ENCODE measurements at places on chromosomes 1 and 21.

DNA sequence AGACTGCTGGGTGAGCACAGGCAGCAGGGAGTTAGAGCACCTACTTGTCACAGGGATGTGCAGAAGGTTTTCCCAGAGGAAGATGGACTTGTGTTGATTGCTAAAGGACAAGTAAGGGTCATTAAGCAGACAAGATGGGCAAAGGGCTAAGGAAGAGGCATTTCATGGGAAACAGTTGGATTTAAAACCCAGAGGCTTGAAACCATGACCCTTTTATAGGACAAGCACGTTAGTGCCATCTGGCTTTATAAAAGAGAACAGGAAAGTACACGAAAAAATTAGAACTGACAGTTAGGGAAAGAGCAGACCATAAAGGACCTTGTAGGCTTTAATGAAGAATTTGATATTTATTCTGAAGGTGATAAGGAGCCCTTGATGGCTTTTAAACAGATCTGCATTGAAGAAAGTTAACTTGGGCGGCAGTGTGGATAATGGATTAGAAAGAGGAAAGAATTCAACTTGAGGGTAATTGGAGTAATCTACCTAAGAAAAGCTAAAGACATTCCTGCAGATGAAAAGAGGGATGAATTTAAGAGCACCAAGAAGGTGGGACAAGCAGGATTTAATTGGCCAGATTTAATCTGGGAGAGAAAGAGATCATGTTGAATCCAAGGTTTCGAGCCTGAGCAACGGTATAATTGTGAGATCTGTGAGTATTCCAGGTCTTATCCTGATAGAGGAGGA, 68.6 kb downstream of the ZC3H11B start:
- peak; percentile 21 for DNase-seq

- no peak for DNase-seq
These were observed 28.7 kb downstream of the ATP1A1 start for GRCh38 chr1:116401646-116402176.

DNA sequence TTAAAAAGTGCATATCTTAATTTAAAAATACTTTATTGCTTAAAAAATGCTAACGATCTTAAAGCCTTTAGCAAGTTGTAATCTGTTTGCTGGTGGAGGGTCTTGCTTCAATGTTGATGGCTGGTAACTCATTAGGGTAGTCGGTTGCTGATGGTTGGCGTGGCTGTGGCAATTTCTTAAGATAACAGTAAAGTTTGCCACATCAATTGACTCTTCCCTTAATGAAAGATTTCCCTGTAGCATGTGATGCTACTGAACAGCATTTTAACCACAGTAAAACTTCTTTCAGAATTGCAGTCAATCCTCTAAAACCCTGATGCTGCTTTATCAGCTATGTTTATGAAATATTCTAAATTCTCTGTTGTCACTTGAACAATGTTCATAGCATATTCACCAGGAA, 6.8 kb upstream of the SAMD13 start:
- no peak for DNase-seq

DNA sequence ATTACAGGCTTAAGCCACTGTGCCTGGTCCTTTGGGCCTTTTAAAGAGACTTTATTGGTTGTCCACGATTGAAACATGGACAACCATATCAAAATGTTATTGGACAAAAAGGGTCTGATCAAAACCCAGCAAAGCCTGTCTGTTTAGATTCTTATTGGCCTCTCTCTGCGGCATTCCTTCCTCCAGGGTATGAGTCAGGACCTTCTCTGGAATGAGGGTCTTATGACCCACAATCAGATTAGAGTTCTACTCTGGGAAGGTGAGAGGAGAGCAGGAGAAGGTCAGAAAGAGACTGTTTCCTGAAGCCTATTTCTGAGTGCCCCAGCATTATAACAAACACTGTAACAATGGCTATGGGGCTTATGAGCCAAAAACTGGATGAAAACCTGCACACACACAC, 7.9 kb downstream of the LURAP1 start:
- no peak for DNase-seq

DNA sequence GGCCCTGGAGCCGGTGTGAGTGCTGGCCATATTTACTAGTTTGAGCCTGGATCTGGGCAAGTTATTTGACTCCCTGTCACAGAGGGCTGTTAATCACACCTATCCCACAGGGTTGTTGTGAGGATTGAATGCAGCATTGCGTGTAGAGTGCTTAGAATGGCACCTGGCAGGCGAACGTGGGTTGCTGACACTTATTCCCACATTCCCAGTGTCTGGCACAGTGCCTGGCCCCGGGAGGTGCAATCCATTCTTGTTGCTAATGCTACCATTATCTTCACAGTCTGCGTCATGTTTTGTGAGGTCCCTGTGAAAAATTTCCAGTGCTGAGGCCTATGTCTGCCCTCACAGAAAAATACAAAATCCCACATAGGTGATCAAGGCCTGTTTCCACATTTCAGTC, 66.1 kb downstream of the CD2 start:
- DNase-seq: peak; percentile 93

DNA sequence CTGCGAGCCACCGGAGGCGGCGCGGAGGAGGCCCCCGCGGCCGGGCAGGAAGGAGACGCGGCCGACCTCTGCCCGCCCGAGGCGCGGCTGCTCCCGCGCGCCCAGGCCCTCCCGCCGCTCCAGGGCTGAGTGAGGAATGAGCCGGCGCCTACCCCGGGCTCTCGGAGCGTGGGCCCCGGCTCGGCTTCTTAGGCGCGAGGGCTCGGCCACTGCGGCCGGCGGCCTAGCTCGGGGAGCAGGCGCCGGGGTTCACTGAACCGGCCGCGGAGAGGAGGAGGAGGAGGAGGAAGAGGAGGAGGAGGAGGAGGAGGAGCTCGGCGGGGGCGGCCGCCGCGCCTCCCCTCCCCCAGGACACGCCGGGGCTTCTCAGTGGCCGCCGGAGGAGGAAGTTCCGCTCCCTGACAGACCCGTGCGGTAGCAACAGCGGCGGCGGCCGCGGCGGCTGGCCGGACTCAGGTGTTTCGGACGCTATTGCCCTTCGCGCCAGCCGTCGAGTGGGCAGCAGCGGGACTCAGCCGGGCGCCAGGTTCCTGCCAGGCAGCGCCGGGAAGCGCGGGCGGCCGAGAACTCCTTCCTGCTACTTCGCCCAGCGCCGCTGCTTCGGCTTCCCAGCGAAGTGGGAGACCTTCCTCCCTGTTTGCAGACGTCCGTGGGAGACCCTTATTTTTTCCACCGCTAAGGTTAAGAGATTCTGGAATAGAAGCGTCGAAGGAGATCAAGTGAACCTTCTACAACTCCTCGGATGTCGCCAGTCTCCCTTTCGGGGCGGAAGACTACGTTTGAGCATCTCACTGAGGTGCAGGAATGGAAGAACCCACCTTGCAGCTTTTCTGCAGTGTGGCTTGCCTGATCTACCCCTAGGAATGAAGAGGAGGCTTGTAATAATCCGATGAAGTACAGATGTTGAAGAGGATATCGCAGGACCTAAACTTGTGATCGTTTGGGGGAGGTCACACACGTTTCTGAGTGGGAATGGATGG, at the start of gene MAN1A2:
TSS of gene MAN1A2 (plus strand) at position 404 of the 980 bp plus-strand sequence. CDS start 735 bp downstream, outside the sequence.
- peak; percentile 78 for DNase-seq

DNA sequence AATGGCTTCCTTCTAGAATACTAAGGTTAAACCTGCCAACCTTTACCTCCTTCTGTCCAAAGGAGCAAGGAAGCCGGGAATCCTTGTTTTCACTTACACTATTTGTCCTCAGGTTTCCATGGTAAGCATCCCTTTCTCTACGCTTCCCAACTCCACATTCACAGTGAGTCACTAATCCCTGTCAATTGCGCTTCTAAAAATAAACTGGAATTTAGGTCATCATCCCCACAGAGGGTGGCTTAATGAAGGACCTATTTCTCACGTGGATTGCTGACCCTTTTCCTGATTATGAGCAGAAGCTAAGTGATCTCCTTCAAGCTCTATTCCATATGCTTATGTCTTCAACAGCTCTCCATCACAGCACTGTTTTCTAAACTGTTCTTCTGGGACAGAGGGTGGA, 39.9 kb upstream of the ABCA4 start:
- peak; percentile 81 for DNase-seq

- no peak for DNase-seq
These were observed 21.1 kb downstream of the PAX7 start for GRCh38 chr1:18651713-18652112.

- no peak for DNase-seq
These were observed 50.1 kb downstream of the VPS13D start for GRCh38 chr1:12279728-12280464.

DNA sequence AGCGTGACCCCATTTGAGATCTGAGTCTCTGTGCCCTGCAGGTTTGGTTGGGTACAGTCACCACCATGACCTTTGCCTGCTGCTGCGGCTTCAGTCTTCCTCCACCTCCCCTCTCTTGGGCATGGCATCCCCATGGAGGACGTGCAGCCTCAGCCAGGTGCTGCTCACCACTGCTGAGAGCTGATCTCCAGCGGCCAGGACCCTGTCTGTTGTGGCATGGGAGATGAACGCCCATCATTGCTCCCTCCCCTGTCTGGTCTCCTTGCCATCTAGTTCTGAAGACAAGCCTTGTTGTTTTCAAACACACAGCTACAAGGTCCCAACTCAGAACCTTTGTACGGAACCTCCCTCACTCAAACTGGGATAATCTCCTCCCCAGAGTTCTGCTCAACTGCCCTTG, 19.2 kb upstream of the PKP1 start:
- no peak for DNase-seq

DNA sequence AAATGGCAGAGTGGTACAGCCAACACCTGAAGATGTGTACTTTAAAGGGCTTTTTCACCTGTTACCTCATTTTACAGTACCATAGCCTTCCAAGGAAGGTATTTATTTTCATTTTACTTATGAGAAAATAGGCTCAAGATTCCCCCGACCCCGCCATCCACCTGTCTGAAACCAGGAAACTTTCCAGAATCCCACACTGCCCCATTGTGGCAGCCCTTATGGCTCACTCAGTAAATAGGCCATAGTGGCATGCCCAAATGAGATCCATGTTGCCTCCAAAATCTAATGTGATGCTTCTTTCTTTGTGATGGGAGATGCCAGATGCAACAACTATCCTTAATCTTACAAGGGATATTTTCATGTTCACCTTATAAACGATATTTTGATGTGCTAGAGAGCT, 97.8 kb downstream of the EBNA1BP2 start:
- no peak for DNase-seq

- DNase-seq: no peak
These were observed 224.7 kb upstream of the KIAA0040 start for GRCh38 chr1:175417316-175417715.

GRCh38 chr1:172742599-172743500, 83.9 kb downstream of the FASLG start:
- DNase-seq: peak; percentile 47

DNA sequence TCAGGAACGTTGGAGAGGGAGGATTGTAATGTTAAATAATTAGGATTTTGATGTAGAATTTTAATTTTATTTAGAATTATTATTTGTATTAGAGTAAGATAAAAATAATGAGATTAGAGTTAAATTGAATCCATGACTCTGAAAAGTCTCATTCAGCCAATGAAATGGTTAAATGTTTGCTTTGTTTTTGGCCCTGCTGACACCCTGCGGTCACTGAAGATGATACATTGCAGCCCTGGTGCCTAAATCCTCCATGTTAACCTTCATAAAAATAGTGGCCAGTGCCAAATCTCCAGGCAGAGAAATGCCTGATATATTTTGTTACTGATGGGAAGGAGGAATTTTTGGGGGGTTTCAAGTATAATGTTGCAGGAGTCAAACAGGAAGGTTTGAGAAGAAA, 27.3 kb upstream of the RLF start:
- peak; percentile 9 for DNase-seq

GRCh38 chr1:202968895-202969295, 1.8 kb upstream of the CYB5R1 start:
- peak; percentile 70 for DNase-seq

DNA sequence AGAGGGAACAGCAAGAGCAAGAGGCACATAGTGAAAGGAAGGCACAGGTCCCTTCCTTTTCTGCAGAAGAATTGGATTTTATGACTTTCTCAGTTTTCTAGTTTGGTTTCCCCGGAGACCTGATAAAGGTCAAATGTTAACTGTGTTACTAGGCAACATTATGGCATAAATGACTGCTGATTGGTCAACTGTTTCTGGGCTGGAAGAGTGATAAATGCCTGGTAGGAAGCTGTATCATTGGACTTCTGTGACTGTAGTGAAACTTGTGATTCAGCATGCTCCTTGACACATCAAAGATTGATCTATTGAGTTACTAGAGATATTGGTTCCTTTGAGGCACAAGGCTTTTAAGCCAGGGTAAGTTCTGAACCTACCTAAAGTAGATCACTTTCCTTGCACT, 55.7 kb downstream of the LRRC8C start:
- no peak for DNase-seq

DNA sequence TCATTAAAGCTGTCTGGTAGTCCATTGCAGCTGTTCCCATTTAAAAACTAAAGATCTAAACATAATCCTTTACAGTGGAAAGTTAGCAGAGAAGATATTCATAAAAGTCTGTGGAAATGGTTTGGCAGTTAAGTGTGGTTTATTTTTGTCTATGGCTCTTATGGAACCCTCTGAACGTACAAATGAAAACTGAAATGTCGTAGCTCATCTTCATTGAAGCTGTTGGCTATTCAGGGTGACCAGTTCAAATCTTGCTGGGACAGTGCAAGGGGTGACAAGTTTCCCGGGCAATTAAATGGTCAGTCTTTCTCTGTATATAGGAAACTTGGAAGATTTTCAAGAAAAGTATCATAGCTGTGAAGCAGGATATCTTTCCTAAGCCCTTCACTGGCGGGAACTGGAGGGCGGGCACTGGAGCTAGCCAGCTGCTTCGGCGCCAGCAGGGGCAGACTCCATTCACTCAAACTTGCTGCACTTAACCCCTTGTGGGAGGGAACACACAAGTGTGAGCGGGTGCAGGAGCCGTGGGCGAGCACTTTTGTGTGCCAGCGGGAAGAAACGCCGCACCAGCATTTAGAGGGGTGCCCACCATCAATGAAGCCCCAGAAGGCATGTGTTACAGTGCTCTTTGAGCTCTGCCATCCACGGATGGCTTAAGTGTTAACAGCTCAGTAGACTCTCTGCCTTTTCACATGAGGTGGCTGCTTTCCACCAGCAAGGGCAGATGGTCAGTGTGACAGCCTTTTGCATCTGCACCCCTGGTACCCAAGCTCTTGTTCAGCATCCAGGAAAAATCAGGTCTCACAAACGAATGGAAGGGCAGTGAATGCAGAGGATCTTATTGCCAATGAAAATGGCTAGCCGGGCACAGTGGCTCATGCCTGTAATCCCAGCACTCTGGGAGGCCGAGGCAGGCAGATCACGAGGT, 232.1 kb upstream of the KAZN start:
- DNase-seq: no peak

DNA sequence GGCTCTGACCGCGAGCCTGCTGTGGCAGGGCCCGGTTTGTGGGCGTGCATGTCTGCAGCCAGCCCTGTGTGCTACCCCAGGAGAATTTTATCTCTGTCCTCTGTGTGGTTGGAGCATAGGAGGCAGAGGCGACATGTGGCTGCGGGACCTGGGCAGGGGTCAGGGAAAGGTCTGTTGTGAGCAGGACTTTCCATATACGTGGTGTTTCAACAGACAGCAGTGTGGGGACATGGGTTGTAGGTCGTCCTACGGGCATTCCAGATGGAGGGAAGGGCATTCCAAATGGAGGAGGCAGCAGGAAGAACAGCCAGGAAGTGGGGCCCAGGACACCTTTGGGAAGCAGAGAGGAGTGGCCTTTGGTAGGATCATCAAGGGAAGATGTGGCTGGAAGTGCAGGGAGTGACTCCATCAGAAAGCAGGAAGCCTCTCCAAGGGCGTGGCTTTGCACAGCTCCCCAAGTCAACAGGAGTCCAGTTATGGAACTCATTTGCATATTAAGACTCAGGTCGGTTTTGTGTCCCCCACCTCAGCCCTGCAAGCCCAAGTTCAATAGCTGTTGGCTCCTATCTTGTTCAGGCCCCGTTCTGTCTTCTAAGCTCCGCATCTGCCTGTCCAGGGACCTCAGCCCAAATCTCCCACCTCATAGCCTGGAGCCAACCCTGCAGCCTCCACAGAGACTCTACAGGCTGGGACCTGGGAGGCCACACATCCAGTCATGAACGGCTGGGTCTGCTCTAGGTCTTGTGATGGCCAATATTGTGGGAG, 309.1 kb downstream of the MATN1 start:
- no peak for DNase-seq

Data from RPMI7951 (cell line).